ENCODE measurements at places on chromosomes 5 and 9.
A peak's percentile ranks its signal among the peaks of the same experiment; 100 is the strongest.

- peak; percentile 79 for DNase-seq
Observed at GRCh38 chr5:76402886-76403765, at the start of gene IQGAP2. TSS of gene IQGAP2 (plus strand) at chr5:76403285. CDS start at chr5:76403546, 261 bp downstream.

- DNase-seq, result no peak
Observed at GRCh38 chr5:128446-128845, 36.5 kb downstream of the PLEKHG4B start.

- DNase-seq, result no peak
Observed at GRCh38 chr9:91972711-91973110, 22.7 kb upstream of the ROR2 start.

- no peak for DNase-seq
Observed at GRCh38 chr5:129359450-129359849, 100.6 kb upstream of the ADAMTS19 start.

DNA sequence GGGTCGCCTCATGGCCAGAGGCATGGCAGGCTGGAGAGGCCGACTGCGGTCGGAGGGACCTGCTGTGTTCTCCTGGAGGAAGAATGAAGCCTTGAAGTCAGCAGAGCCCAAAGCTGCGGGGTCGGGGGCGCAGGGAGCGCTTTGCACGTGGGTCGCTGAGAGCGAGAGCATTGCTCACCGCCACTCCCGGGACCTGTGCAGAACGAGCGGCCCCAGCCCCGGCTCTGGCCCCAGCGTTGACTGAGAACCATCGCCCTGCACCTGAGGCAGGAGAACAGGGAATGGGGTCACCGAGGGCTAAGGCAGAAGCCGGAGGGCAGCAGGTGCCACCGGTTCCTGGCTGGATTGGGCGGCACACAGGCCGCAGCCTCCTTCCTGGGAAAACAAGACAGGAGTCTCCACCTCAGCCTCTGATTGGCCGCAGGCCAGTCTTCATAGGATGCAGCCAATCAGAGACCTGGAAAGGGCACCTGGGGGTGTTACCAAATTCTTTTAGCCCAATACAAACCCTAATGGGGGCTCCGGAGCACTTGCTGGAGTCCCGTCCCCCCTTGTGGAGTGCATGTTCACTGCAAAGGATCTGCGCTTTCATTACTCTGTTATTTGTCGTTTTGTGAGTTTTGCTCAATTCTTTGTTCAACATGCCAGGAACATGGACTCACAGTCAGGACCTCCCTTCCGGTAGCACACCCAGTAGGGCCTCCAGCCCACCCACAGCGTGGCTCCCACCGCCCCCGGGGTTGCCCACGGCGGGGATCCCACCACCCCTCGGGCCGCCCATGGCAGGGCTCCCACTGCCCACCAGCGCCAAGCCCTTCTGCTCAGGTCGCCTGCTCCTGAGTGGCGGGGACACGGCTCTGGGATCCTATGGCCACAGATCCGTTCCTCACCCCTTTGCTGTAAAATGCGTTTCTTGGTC lies 24.7 kb upstream of the SLC6A19 start:
- DNase-seq, result no peak

- DNase-seq, result no peak
Observed at GRCh38 chr5:53090229-53090628, 19.3 kb downstream of the MOCS2 start.

GRCh38 chr5:34977934-34978613 lies 48.7 kb downstream of the DNAJC21 start:
- DNase-seq, result no peak
